ENCODE measurements at places on chromosomes 7 and 10. TPM values are rescaled to one million over a fixed set of nuclear protein-coding genes. Genes with fewer than 3 reads are reported as not detected.

PHKG1 gene
- total RNA-seq: not detected

DNA sequence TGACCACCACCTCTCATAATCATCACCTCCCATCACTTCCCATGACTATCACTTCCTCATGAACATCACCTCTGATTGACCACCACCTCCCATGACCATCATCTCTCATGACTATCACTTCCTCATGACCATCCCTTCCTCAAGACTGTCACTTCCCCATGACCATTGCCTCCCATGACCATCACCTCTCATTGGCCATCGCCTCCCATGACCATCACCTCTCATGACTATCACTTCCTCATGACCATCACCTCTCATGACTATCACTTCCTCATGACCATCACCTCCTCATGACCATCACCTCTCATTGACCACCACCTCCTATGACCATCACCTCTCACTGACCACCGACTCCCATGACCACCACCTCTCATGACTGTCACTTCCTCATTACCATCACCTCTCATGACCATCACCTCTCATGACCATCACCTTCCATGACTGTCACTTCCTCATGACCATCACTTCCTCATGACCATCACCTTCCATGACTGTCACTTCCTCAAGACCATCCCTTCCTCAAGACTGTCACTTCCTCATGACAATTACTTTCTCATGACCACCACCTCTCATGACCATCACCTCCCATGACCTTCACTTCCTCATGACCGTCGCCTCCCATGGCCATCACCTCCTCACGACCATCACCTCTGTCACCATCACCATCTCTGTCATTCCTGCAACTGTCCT is 51.6 kb downstream of the PDGFA start:
- no peak for DNase-seq

- no peak for DNase-seq
Observed at GRCh38 chr7:111796671-111797070, 234.4 kb upstream of the IMMP2L start.

DNA sequence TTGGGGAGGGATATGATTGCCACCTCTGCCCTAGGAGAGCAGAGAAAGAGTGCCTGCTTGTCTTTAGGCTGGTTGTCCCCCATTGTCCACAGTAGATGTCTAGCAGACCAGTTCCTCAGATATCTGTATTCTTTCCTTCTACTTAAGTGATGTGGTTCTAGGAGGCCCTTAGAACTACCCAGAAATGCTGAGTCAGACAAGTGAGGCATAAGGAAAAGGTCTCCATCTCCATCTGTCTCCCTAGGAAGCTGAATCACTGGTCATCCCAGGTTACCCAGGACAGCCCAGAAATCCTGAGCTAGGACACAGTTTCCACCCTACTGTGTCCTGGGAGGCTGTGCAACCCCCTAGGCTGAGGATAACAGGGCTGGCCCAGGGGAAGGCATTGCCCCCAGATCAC is 93.4 kb upstream of the INHBA start:
- no peak for DNase-seq

DNA sequence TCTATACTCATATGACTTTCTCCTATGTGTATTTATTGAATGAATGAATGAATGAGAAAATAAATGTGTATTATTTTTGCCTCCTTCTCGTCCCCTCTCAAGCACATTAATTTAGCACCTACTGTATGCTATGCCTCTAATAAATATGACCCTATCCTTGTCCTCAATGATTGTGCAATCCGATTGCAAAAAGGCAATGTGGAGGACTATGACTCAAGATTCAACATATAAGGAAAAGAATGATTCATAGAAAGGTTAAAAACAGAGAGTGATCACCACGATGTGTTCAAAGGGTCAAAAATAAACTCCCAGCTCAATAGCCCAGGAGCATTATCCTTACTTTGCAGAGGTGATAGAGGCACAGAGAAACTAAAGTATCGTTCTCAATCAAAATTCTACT is 322.8 kb upstream of the SORCS1 start:
- no peak for DNase-seq

DNA sequence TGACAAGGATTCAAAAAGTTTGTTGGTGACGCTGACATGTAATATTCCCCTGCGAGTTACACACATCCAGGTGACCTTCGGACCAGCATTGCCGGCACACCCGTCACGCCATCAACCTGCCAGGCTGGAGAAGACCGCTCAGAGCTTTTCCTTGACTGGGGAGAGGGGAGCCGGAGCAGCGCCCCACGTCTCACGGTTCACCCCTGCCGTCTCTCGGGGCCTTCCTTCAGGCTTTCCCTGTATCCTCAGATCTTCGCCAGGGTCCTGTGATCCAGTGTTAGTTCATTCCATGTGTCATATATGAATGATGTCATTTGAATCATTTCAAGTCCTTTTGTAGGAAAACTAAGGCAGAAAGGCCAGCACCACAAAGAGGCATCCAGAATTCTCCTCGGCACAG is 127.8 kb downstream of the MGMT start:
- no peak for DNase-seq
